Stimulated activated naive CD4-positive, alpha-beta T cell treated with Interleukin-2 at 50 U/mL for 16 hours (primary cell): ENCODE measurements at places on chromosomes 2 and 18.

DNA sequence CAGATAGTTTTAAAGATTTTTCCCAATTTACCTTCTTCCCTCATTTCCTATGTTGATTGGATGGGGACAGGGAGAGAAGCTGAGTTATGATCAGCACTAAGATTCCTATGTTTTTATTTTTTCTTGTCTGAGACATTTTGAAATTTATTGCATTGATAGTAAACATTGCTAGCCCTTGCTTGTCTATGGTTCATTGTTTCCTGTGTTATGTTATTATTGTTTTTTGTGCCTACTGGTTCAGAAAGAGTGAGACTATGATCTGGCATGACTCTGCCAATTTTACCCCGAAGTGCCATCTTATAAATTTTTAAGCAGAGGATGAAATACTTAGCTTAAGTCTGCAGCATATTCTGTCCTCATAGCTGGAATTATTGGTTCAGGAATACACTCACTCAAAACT, 478.5 kb downstream of the MBD2 start:
- DNase-seq, result no peak

DNA sequence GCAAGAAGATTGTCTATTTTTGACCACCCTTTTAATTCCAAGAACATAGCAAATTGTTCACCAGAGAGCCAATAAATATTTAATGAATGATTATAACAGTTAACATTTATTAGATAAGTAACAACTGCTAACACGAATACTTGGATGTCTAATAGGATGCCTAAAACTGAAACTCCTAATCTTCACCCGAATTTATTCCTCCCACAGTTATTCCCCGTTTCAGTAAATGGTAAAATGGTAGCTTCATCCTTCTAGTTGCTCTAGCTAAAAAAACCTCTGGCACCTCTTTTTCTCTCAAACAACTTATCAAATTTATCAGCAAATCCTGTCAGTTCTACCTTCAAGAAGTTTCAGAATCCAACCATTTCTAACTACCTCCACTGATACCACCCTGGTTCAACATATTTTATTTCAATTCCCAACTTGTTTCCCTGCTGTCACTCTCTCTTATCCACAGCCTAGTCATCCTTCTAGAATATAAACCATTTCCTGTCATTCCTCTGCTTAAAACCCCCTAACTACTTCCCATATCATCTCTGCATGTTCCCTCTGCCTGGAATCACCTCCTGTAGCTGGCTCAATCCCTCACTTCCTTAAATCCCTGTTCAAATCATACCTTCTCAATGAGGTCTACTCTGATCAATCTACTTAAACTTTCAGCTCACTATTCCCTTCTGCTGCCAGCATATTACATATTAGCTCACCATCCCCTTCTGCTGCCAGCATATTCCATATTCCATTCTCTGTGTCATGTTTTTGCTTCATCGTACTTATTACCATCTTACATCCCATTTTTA, 93.8 kb downstream of the ROCK2 start:
- no peak for DNase-seq

DNA sequence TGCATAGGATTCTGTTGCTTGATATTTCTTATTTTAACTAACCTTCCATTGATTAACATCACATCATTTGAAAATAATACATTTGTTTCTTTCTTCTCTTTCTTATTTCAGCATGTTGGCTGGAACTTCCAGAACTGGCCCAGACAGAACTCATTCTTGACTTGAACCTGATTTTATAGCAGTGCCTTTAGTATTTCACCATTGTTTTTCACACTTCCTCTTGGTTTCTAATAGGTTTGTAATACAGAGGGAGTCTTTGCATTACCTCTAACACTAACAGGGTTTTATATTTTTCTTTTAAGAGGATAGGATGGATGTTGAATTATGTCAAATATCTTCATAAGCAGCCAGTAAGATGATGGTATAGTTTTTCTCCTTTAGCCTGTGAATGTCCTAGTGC, 39.2 kb downstream of the SEMA4F start:
- no peak for DNase-seq

- DNase-seq, result no peak
Observed at GRCh38 chr2:60359569-60359968, 193.9 kb downstream of the BCL11A start.

- DNase-seq, result no peak
Observed at GRCh38 chr2:125644257-125644656, 1011.7 kb upstream of the GYPC start.

- DNase-seq, result peak; percentile 27
Observed at GRCh38 chr18:79245517-79246001, 150.2 kb upstream of the NFATC1 start.

DNA sequence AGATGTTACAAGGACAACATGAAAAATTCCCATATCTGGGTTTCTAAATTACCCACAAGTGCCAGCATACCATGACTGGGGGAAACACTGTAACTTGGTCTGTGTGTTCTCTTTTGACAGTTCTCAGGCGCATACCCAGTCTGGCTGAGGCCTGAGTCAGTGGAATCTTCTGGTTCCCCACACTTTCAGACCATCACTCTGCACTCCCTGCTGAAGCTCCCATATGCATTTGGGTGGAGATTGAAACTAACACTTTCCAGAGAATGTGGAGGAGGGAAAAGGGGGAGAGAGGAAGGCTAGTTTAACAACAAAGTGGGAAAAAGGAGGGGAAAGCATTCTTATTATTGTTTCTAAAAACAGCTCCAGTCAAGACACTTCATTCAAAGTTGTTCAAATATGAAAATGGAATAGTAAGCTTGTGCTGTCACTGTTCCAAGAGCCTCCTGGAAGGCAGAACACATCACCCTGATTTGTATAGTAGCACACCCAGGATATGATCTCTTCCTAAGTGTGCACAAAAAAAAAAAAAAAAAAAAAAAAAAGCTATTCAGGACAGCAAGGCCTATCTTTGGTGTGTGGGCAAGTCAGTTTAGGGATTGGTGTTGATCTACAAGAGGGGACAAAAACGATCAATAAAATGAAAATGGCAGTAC, 48.1 kb upstream of the CTIF start:
- no peak for DNase-seq

- DNase-seq, result no peak
Observed at GRCh38 chr18:36828157-36828629, 609 bp downstream of the TPGS2 start.

DNA sequence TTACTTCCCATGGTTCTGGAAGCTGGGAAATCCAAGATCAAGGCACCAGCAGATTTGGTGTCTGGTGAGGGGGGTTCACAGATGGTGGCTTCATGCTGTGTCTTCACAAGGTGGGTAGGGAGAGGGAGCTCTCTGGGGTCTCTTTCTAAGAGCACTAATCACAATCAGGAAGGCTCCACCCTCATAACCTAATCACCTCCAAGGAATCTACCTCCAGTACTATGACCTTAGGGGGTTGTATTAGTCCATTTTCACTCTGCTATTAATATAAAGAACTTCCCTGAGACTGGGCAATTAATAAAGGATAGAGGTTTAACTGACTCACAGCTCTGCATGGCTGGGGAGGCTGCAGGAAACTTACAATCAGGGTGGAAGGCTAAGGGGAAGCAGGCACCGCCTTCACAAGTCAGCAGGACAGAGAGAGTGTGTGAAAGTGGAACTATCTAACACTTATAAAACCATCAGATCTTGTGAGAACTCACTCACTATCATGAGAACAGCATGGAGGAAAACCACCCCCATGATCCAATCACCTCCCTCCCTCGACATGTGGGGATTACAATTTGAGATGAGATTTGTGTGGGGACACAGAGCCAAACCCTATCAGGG, 17.6 kb downstream of the TBC1D8 start:
- DNase-seq, result no peak

DNA sequence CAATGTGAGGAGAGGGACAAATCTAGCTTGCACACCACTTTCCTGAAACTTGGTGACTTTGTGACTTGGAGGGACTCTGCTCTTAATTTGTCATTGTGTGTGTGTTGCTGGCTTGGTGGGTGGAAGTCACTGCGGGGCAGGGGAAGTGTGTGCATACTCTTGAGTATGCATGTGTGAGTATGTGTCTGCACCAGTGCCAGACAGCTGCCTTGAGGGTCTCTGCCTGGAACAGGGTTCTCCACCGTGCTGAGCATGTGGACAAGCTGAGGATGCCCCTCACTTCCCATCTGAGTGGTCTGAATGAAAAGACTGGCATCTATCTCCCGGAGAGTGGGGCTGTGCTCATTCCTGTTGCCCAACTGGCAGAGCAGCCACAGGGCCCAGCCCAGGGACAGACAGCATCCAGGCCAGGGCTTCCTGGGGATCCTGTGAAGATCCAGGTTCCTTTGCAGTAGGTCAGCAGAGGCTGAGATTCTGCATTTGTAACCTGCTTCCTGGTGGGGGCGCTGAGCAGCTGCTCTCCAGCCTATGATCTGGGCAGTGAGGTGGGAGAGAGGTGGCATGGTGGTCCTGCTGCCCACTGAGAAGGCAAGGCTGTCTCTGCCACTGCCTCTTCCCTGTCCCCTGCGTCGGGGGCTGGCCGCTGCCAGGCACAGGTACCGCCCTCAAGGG, 138.9 kb upstream of the HAAO start:
- no peak for DNase-seq

DNA sequence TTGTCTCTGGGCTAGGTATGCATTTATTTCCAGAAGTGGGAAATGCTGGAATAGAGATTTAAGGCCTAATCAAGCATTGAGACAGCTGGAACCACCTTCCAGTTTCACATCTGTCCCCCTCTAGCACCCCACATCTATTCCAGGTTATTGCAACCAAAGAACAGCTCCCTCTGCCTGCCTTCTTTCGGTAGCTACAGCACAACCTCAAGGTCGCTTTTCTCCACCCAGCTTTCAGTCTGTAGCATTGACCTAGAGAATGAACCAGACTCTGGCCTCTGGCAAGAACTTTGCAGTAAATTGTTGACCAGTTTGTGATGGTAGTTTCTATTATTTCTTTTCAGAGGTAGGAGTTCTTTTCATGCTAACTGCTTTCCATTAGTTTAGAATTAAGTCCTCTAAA, 484.2 kb downstream of the DLGAP1 start:
- no peak for DNase-seq

DNA sequence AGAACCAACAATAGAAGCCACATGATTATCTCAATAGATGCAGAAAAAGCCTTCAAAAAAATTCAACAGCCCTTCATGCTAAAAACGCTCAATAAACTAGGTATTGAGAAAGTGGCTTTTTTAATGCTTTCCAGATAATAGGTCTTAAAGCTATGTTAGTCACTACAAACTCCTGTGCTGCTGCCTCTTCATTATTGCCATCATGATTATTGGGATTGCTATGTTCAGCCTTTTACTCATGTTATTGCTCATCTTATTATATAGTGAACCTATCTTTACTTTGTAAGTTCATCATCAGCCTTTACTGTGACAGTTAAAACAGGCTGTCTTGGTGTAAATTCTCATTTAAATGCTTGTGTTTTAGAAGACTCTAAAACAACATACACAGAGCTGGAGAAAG, 1557.2 kb upstream of the ZEB2 start:
- DNase-seq, result no peak

DNA sequence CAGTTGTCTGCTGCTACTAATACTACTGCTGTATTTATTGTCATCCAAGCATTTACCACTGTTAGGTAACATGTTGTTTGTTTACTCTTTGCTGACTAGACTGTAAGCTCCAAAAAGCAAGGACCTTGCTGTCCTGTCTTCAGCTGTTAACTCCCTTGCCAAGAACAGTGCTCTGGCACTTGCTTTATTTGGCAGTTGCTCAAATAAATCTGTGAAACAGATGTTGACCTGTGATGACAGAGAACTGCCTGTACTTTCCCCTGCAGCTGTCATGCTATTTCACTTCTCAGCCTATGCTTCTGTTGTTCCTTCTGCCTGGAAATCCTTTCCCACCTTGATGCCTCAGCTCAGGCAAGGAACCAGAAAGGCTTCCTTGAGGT, 181.2 kb downstream of the ATAD2B start:
- DNase-seq, result no peak

GRCh38 chr2:209441541-209441940, 17.7 kb downstream of the MAP2 start:
- no peak for DNase-seq

GRCh38 chr2:9225806-9226205, 19.2 kb downstream of the ASAP2 start:
- no peak for DNase-seq

- no peak for DNase-seq
Observed at GRCh38 chr2:170335351-170335750, 157.4 kb downstream of the MYO3B start.

DNA sequence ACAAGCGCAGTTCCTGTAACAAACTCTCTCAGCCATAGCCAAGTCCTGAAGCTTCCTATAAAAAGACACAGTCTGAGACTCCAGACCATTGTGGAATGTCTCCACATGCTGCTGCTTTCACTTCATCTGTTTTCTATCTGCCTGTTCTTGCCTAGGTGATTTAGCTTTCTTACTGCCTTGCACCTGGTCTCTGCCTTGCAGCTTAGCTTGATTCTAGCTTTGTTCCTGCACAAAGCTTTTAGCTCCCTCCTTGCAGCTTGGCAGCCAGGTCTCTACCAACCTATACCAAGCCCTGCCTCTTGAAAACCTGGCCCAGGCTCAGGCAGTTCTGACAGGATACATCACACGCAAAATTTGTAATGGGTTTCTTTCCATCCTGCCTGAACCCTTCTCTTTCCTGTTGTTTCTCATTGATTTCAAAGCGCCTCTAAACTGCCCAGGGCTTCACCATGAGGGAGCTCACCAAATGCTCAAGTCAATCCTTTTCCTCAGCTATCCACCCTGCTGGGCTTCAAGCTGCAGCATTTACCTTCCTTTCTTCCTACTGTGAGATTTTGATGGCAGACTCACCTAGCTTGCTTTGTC, 941.3 kb upstream of the NXPH2 start:
- no peak for DNase-seq

- DNase-seq, result no peak
Observed at GRCh38 chr2:127052771-127053691, 53.9 kb downstream of the BIN1 start.

GRCh38 chr18:59358414-59358711, 702 bp downstream of the LMAN1 start:
- DNase-seq, result no peak
